ENCODE measurements at places on chromosomes 16 and 17. TPM values are rescaled to one million over a fixed set of nuclear protein-coding genes. Genes with fewer than 3 reads are reported as not detected.

Gene DPEP2
- not detected for total RNA-seq

Gene FBXW10B
- 0.54 TPM for total RNA-seq

Gene IRF8
- 0.62 TPM for total RNA-seq

- no peak for DNase-seq
These were observed 10.0 kb upstream of the CFDP1 start for GRCh38 chr16:75443298-75443697.

DNA sequence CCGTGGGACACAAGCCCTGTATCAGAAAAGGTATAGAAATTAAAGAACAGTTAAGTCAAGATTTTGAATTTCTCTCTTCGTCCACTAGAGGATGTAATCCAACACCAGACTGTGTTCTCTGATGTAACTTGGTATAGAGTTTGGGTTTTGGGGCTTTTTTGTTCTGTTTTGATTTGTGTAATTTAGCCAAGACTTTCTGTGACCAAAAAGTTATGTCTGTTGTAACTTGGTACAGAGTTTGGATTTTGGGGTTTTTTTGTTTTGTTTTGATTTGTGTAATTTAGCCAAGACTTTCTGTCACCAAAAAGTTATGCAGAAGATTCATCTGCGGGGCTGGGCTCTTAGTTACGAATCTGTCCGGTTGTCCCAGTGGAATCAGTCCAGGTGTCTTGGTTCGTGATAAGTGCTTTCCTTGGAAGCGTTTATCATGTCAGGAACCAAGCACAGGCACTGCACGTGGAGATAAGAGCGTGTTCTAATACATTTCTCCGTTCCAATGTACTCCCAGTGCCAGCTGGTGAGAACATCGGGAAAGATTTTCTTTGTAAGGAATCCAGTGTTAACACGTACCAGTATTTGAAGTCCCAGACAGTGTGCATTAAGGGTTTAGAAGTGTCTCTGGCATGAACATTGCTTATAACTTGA is 44.1 kb upstream of the SEC14L1 start:
- peak; percentile 41 for DNase-seq

DNA sequence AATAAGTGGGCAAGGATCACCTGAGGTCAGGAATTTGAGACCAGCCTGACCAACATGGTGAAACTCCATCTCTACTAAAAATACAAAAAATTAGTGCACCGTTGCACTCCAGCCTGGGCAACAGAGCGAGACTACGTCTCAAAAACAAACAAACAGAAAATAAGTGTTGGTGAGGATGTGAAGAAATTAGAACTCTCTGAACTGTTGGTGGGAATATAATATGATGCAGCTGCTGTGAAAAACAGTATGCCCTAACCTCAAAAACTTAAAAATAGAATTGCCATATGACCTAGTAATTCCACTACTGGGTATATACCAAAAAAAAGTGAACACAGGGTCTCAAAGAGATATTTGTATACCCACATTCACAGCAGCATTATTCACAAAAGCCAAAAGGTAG is 26.1 kb downstream of the GLG1 start:
- no peak for DNase-seq

DNA sequence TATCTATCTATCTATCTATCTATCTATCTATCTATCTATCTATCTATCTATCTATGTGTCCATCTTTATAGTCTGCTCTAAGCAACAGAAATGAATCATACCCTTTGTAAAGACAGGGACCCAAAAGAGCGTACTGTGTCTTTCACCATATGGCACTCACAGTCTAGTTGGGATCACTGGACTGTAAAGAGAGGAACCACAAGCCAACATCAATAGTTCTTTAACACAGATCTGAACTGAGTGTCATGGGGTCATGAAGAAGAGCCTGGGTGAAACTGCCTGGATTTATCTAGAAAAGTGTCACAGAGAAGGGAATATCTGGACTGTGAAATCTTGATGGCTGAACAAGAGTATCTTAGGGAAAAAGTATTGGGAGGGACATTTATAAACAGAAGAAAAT is 619.1 kb upstream of the SOX9 start:
- DNase-seq = no peak

GRCh38 chr16:87350031-87350430 is 32.8 kb upstream of the C16orf95 start:
- DNase-seq = no peak

DNA sequence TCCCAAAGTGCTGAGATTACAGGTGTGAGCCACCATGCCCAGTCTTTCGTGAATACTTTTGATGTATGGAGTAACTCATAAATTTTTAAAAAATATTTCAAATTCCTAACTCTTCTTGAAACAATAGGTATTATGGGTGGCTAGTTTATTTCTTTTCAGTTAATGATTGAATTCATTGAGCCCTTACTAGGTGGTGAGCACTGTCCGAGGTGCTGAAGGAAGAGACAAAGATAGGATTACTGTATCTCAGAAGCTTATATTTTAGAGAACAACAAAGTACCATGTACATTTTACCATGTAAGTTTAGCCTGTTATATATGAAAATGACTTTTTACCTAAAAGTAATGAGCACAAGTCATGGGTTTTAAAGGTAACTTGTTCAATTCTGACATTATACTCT is 418.3 kb downstream of the NPIPA7 start:
- DNase-seq = no peak

DNA sequence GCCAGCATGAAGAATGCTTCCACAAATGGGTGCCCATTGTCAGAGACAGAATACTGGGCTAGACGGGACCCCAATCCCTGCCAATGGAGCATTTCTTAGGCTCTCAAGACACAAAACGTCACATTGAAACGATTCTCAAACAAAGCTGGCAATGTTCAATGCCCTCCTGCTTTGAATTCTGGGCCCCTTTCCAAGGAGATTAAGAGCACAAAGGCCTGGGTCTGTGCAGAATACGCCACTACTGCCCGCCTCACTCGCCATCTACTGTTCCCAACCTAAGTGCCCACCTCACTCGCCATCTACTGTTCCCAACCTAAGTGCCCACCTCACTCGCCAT is 9.7 kb downstream of the CFAP20 start:
- no peak for DNase-seq

DNA sequence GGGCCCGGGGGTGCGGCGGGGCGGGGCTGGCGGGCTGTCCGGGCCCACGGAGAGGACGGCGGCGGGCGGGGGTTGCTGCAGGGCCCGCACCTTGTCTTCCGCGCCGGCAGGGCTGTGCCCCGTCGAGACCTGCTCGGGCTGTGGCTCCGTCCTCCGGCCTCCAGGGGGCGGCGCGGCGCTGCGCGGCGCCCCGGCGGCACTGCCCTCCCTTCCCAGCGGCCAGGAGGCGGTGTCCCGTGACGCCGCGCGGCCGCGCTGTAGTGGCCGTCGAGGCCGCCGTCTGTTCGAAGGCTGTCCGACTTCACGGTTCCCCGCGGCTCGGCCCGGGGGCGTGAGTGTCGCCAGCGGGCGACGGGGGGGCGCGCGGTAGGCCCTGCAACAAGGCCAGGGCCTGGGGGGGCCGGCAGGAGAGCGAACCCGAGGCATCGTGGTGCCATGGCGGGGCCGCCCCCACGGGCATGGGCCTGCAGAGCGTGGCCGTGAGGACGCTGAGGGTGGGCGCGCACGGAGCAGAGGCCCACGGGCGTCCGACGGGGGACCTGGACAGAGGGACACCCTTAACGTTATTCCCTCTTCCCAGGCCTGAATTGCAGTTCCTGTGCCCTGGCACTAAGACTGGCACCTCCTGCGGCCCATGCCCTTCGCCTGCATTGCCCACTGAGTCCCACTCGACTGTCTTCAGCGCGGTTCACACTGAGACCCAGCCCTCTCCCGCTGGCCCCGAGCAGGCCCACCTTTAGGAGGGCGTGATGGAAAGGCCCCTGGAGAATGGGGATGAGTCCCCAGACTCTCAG is at the start of gene PLEKHG4:
Gene PLEKHG4, plus strand, starts transcription at position 237 of the 794 bp plus-strand sequence. Its CDS starts 513 bp downstream, at position 750.
- DNase-seq = no peak
